ENCODE measurements at places on chromosomes 2 and 18.
A peak's percentile ranks its signal among the peaks of the same experiment; 100 is the strongest.

- DNase-seq = peak; percentile 75
These were observed at the start of gene MARCHF4 for GRCh38 chr2:216371721-216372702. Gene MARCHF4 (minus strand): TSS chr2:216372483. CDS start chr2:216370260, 2,223 bp downstream.

DNA sequence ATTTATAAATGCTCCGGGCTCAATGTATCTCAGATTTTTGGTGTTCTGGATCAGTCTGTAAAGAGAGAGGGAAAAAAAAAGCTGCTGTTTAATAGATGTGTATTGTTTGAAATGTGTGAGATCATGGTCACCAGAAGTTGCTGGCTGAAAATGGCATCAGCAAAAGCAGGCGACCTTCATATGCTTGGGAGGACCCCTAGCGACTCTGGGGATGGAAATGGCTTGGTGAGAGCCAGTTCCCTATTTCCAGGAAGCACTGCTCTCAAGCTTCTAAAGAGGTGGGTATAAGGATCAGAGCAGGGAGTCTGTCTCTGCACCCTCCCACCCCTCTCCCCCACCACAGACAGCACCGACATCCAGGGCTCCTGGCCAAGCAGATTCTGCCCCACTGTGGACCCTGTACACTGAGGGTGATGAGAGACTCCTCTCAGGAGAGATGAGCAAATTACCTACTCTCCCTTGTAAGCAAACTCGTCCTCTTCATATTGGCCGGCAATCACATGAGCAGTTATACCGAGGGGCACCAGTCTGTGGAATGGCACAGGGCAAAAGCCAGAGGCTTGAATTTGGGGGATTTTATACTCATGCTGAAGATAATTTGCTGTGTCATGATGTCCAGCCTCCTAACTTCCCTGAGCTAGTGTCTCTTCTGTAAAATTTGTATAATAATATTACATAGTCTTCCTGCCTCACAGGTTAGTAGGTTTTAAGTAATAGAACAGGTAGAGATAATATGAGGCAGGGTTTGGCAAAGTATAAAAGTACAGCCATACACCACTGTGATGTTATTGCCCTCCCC lies 29.6 kb downstream of the LHCGR start:
- no peak for DNase-seq

- no peak for DNase-seq
These were observed 7.6 kb downstream of the GPC1 start for GRCh38 chr2:240442891-240443715.

DNA sequence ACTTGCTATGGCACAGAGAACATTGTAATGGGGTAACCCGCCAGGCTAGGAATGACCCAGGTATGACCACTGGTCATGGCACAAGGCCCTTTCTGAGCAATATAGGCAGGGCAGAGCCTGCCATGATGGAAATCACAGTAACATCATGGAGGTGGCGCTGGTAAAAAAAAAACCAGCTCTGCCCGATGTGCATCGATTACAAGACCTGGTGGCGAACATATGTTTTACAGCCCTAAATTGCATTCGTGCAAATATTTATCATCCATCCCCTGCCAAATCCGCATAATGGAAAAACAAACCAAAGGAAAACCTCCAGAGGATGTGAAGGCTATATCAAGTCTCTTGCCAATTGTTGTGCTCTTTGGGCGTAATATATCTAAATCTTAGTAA lies 60.6 kb downstream of the SEMA4F start:
- no peak for DNase-seq

DNA sequence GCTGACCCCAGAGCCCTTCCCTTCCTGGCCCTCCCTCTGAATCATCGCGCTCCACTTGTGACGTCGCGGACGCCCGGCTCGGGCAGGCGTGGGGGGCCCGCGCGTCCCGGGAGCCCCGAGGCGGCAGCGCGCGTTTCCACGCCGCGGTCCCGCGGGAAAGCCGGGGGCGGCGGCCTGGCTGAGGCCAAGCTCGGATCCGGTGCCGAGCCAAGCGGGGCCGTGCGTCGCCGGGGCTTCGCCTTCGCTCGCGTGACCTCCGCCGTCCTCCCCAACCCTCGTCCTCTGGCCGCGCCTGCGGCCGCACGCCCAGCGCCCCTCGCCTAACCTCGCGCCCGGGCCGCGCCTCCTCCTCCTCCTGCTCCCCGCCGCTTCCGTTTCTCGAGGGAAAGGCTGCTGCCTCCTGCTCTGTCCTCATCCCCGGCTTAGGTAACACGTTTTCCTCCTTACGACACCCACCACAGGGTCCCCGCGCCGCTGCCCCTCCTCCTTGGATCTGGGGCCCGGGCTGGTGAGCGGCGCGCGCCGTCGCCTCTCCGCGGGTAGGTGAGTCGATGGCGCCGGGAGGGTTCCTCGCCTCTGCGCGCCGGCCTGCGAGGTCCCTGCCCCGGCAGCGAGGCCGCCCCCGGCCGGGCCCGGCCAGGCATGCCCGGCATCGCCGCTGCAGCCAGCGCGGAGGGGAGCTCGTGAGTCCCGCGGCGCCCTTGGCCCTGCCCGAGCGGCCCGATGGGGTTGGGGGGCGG lies at the start of gene INPP1:
Gene INPP1, plus strand, starts transcription at position 54 of the 740 bp plus-strand sequence. CDS start 16,514 bp downstream, outside the sequence.
- peak; percentile 56 for DNase-seq

DNA sequence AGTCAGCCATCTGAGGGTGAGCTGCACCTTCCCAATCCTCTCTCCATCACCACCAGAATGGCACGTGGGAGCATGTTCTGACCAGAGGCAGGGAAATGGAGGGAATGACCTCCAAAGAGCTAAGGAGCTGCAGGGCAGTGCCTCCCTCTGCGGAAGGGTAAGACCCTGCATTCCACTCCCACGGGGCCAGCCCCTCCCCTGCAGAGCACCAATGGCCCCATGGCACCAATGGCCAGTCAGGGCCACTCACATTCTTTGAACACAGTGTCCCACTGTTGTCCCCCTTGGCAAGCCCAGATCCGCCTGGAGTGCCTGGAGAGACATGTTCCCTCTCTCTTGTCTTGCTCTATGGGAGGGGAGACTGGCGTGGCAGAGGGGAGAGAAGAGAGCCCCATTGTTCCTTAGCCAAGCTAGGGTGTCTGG lies 164.4 kb downstream of the TNS1 start:
- no peak for DNase-seq

DNA sequence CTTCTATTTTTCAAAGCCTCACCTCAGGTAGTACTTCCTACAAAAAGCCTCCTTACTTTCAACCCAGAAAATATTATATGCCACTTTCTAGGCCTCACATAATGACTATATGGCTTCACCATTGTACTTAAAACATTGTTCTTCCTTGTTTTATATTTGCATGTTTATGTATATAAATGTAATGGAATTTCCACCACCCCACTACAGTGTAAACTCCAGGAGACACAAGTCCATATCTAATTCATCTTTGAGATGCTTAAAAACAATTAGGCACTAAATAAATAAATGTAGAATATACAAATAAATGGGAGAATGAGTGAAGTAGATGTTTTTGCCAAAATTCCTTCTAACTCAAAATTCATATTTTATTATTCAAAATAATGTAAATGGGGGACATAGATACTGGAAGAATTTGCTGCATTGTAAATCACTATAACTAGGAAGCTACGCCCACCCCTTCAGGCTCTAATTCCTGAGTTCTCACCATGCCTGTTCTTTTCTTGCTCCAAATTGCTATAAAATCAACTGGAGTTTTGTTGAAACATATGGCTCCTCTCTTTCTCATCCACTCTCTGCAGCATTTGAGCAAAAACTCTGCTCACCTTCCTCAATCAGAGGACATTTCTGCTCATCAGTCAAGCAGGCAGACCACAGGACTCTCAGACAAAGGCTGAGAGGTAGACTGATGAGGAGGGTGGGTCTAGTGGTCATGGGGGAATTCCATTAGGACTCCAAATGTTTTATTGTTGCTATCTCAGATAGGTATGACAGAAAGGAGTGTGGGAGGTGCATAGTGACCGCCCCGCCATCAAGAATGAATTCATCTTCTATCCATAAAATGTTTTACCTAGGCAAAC lies 243.0 kb downstream of the HNMT start:
- DNase-seq = no peak

GRCh38 chr2:63631501-63631900 lies 42.7 kb downstream of the MDH1 start:
- DNase-seq = no peak

DNA sequence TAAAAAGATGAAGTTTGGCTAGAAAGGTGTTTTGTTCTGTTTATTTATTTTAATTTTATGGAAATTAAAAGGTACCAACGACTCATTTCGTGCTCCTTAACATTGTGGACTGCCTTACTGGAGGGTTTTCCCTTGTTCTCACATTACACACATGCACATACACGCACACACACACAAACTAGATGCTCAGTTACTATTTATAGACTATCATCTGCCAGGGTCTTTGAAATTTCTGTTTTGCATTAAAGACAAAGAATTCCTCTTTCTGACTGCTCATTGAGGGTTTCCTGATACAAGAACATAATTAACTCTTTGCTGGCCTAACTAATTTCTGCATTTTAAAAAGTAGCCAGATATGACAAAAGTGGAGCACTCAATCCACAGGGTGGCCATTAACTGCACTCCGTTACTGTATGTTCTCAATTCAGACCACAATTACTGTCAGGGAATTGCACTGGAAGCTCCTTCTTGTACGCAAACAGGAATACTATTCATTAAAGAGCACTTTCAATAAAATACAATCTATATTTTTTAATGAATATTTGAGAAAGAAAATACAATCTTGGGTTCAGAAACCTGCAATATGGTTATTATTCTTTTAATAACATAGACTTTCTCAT lies 366.9 kb upstream of the GALNT5 start:
- no peak for DNase-seq

DNA sequence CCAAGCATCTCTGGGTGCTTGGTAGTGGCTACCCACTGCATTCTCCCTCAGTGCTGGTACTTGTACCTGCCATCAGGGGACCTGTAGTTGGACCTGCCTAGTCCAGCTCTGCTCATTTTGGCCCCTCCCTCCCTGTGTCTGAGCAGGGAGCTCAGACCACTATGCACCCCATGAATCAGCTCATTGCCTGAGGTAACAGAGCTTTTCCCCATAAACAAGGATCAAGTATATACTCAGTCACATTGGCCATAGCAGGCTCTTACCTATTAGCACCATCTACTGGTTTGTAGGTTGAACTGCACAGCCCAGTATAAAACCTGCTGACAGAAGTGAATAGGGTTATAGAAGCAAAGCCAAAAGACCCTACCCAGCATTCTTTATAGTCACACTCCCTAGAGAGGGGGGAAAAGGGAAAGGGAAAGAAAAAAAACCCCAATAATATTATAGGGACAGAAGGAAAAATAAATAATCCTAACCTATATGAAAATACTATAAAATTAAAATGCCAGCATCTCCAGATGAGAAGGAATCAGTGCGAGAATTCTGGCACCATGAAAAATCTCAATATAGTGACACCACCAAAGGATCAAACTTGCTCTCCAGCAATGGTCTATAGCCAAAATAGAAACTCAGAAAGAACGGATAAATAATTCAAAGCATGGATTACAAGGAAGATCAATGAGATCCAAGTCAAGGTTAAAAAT lies 6.9 kb upstream of the FLACC1 start:
- DNase-seq = peak; percentile 42

DNA sequence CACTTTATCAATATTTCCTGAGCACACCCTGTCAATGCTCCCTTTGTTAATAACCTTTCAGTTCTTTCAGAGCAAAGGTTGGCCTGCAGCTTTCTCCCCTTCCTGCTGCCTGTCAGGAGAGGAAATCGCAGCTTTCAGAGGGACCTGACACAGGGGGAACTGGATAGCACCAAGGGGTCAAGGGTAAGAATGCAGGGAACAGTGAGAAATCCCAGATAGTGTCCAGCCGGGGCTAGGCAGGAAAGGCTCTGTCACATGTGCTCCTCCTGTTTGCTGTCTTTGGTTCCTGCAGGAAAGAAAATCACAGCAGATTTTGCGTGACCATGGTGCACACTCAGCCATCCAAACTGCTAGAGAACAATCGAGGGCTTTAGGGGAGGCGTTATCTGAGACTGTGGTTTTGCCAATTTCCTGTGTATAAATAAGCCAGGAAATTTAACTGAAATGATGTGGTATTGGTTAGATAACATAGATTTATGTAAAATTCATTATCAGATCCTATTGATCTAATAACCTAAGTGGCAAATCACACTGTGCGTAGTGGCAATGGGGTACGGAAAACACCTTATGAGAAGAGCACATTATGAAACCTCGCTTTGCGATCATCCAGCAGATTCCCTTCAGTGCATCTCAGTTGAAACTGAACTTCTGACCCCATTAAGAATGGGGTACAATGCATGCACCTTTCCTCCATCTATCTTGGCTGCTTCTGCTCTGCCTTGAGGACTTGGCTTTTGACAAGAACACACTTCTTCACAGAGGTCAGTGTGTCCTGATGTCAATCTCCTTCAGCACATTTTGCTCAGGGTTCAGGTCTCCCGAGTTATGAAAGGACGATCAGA lies 178.0 kb downstream of the ICOS start:
- DNase-seq = no peak

DNA sequence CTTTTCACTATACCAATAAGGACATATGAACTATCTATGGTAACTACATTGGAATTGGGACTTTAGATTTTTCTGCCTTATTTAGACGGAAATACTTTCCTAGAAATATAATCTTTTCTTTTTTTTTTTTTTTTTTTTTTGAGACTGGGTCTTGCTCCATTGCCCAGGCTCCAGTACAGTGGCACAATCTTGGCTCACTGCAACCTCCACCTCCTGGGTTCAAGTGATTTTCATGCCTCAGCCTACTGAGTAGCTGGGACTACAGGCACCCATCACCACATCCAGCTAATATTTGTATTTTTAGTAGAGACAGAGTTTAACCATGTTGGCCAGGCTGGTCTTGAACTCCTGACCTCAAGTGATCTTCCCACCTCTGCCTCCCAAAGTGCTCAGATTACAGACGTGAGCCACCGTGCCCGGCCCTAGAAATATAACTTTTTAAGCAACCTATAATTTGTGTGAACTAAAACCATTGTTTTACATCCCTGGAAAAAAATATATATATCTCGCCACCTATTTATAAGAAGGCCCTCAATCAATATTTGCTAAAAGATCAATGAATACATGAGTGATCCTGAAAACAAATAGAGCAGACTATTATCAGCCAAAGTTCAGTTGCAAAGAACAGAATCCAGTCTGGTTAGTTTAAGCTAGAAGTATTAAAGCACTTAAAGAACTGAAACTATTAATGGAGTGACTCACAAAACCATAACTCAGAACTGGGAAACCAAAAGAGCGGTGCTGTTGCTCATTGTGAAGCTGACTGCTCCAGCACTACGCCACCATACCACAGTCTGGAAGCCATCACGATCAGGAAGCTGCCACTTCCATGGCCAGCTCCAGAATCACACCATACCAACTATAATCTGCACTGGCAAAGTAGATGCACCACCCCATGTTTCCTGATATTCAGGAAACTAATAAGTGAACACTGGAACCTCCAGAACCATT lies 8.4 kb upstream of the HNRNPLL start:
- DNase-seq = no peak

GRCh38 chr2:208366215-208367127 lies 40.1 kb upstream of the PTH2R start:
- DNase-seq = no peak

GRCh38 chr18:63095768-63096167 lies 223.8 kb downstream of the BCL2 start:
- DNase-seq = no peak

DNA sequence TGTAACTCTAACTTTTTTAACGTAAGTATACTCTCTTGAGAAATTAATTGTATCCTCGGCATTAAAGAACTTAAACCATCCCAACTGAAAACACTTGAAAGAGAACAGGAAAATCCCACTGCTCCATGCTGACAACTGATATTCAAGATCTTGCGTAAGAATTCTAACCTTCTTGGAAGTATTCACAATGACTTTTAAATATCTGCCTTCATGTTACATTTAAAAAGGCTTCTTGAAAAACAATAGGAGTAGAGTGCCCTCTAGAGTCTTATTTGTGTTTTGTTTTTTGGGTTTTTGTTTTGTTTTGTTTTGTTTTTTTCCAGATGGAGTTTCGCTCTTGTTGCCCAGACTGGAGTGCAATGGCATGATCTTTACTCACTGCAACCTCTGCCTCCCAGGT lies 65.4 kb upstream of the DNAJC10 start:
- no peak for DNase-seq

Measured in activated T-cell treated with anti-CD3 and anti-CD28 coated beads, Interleukin-2, amount 50 U/mL, for 1 hour (primary cell).